ENCODE measurements at places on chromosomes 11 and 22. TPM values are rescaled to one million over a fixed set of nuclear protein-coding genes. Genes with fewer than 3 reads are reported as not detected.

The SAA4 gene
- 0.38 TPM for total RNA-seq

The SYNGR1 gene
- 12.8 TPM for total RNA-seq

The OR4A5 gene
- total RNA-seq = not detected

The GNG3 gene
- not detected for total RNA-seq

The SCGB1C1 gene
- total RNA-seq = not detected

The CHADL gene
- total RNA-seq = 1.9 TPM

The GGTLC2 gene
- not detected for total RNA-seq

The SHISAL1 gene
- total RNA-seq = 9.8 TPM

The RTN3 gene
- total RNA-seq = 88.4 TPM

The GGTLC3 gene
- not detected for total RNA-seq

The HBB gene
- total RNA-seq = 3,910 TPM

The MMP27 gene
- 0.32 TPM for total RNA-seq

The SAA2 gene
- total RNA-seq = 57.1 TPM

The CCDC73 gene
- not detected for total RNA-seq

The CUL5 gene
- 35.2 TPM for total RNA-seq

The ENTHD1 gene
- not detected for total RNA-seq

The KCNK7 gene
- total RNA-seq = 0.71 TPM

The STK33 gene
- 7.3 TPM for total RNA-seq

The BBOX1 gene
- not detected for total RNA-seq

The NAALAD2 gene
- 2.0 TPM for total RNA-seq

The CSF2RB gene
- total RNA-seq = 7.7 TPM

The VPS11 gene
- total RNA-seq = 24.8 TPM

The PNPLA3 gene
- not detected for total RNA-seq

The TUB gene
- 7.0 TPM for total RNA-seq

The DGAT2 gene
- total RNA-seq = 2.1 TPM

The SMIM38 gene
- total RNA-seq = 1.4 TPM

The C22orf15 gene
- not detected for total RNA-seq

The DEUP1 gene
- not detected for total RNA-seq
